Fibroblast of skin of abdomen (primary cell): ENCODE measurements at places on chromosomes 4 and X.

GRCh38 chrX:110683925-110684324, 111.7 kb downstream of the CHRDL1 start:
- DNase-seq: no peak

DNA sequence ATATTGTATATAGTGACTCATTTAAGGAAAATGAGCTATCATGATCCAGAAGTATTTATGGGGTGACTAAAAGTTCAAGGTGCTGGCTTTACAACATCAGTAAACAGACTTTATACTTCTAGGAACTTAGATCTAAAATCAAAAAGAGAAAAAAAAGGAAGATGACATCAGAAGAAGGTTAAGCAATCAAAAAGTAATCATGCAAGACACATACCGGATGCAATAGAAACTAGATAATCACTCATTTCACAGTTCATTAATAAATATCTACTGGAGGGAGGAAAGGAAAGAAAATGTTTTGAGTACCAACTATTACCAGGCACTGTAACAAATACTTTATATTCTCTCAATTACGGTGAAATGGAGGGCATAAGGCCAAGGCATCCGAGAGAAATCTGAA, 276.4 kb downstream of the SPRY1 start:
- DNase-seq: peak; percentile 30

- DNase-seq: no peak
Measured at GRCh38 chrX:34768290-34768689, 111.2 kb upstream of the TMEM47 start.

DNA sequence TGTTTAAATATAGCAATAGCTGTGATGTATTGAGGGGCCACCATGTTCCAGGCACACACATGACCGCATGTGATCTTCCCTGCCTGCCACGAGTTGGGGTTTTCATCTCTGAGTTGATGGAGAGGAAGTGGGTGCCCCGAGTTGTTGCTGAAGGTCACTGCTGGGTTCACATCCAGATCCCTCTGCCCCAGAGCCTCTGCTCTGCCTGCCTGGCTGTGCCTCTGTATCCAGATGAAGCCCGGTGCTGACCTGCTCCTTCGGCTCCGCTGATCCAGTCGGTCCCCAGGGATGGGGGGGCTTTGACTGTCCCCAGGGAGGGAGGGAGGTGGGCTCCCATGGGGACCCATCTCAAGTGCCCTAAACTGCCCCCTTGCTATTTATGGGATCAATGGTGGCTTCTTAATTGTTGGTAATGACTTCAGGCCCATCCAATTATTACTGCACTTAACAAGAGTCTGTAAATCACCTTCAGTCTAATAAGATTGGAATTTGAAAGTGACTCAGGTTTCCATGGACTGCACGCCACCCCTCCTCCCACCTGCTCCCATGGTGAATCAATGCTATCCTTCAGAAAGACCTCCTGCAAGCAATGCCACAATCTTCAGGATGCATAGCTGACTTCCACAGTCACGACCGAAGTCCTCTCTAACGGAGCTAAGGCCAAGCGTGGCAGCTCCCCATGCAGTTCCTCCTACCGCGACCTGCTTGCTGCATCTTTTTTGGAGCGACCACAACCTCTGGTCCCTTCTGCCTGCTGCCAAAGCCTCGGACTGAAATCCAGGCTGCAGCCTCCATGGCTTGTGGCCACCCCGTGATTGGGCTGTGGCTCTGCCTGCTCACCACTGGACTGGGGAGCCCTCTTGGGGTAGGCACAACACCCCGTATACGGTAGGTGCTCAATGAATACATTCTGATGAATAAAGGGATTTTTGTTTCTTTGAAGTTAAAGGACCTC, 73.1 kb downstream of the CPZ start:
- DNase-seq: peak; percentile 36

GRCh38 chr4:160233141-160233540, 1130.3 kb downstream of the RAPGEF2 start:
- DNase-seq: no peak

GRCh38 chrX:121161501-121161933, 114.1 kb downstream of the GLUD2 start:
- no peak for DNase-seq

DNA sequence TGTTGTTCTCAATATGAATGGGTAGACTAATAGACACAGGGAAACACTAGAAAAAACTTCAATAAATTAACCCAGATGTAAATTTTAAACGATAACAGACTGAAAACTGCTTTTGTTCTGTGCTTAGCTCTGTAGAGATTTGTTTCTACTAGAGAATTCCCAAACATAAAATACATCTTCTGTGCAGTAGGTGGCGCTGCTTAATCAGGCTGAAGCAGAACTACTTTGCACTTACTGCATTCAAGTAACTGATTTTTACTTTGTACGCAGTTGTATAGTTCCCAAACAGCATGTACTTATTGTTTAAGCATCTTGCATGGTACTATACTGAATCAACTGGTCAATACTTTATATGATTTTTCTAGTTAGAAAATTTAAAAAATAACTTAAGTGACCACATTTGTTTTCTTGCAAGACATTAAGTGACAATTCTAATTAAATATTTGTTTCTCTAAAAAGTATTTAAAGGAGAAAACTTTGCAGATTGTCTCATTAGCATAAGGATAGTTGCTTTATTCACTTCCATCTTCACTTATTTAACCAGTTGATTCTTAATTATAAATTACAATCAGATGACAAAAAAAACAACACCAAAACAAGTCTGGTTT, 490.6 kb downstream of the IL15 start:
- DNase-seq: peak; percentile 68

- no peak for DNase-seq
Measured at GRCh38 chr4:40827758-40828157, 78.0 kb downstream of the NSUN7 start.

- DNase-seq: no peak
Measured at GRCh38 chr4:136651932-136652331, 880.4 kb downstream of the PCDH18 start.

- no peak for DNase-seq
Measured at GRCh38 chr4:15873117-15873516, 65.4 kb downstream of the FGFBP1 start.

DNA sequence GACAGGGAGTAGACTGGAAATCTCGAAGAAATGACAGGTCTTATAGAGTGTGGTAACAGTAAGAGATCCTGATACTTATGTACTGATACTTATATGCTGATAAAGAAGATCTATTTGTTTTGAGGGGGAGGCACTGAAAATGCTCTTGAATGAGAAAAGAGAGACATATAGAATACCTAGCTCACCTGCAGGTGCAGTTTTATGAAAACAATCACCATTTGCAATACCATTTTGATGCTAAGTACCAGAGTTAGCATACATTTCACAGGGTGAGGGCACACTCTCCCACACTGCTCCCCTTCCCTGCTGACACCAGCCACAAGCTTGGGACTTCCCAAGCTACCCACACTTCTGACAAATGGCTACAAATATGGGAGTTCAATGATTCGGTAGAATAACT, 1490.1 kb upstream of the IGFBP7 start:
- no peak for DNase-seq

DNA sequence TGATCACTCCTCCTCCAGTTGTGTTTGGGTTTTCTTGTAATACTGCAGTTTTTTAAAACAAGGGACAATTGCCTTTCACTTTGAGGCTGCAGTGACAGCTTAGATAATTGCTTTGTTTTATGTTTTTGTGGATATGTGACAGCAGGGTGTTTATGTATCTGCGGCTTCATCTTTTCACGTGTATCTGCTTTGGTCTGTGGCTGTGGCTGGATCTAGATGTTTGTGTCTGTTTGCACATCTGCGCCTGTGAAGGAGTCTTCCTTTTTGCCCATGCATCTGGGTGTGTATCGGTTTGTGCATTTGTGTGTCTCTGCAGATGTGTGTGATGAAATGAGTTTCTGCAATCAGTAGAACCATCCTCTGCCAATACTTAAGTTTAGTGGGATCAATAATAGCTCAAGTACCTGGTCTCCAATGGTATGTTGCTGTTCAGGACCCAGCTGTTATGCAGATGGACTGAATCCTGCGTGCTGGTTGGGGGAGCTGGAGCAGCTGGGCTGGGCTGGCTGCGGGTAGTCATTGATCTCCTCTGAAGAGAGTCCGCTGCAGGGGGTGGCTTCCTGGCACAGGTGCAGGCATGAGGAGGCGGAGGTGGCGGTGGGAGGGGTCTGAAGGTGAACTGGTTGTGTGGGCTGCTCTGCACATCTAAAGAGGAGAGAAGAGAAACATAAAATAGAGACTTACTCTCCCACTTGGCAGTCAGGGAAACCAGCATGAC, 390.3 kb downstream of the SH2D1A start:
- DNase-seq: no peak

- DNase-seq: no peak
Measured at GRCh38 chrX:86066998-86067397, 19.6 kb upstream of the CHM start.

DNA sequence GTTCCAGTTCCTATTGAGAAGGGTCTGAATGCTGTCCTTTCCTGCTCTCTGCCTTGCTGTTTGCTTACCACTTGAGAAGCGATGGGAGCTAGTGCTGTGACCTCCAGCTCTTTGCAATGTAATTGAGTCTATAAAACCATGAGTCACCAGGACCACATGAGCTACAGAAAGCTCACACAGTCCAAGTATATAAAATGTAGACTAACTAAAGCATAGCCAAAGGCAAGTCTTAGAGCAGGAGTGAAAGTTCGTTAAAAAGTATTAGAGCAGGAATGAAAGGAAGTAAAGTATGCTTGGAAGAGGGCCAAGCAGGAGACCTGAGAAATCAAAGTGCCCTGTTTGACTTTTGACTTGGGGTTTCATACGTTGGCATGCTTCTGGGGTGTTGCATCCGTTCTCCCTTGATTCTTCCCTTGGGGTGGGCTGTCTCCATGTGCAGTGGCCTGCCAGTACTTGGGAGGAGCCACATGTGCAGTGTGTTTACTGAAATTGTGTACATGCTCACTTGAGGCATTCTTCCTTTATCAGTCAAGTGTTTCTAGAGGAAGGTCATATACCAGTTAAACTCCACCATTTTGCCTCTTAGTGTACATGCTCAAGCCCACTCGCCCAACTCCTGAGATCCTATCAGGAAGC, 71.3 kb upstream of the KIT start:
- DNase-seq: peak; percentile 58

- DNase-seq: peak; percentile 26
Measured at GRCh38 chrX:25144043-25144940, 128.5 kb upstream of the ARX start.

GRCh38 chr4:30720661-30721184, 554 bp downstream of the PCDH7 start:
- peak; percentile 52 for DNase-seq

- peak; percentile 71 for DNase-seq
Measured at GRCh38 chr4:55321707-55322264, 24.3 kb upstream of the SRD5A3 start.

DNA sequence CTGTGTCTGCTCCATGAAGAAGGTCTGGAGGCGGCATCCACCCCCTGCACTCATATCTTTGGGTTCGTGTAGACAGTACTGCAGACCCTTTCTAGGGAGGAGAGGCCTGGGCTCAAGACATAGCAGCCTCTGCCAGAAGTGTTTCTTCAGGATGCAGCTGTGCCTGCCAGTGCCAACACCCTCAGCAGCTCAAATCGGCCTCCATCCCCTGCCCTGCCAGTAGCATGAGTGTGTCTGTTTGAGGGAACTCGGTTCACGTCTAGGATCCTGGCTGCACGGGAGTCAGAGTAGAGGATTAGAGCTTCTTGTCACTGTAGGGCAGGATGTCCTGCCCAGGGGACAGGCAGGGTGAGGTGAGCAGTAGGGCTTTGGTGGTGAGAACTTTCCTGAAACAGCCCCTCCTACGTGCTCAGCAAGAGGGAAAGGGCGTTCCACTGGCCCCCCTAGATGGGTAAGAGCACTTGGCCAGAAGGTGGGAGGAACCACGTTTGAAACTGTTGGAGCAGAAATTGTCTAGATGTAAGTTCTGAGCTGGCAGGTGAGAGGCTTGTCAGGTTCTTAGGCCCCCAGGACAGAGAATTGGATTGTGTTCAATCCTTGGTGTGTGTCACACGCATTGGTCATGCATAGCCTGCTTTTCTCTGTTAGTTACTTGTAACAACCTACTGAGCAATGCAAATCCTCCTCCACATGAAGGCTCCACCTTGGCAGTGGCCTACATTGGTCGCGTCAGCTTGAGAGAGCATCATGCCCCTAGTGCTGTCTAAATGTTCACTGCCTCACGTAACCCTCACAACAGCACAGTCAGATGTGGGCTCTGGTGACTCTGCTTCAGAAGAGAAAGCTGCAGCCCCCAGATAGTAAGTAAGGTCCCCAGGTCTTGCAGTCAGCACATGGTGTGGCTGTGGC, 25.8 kb upstream of the FAM193A start:
- no peak for DNase-seq

DNA sequence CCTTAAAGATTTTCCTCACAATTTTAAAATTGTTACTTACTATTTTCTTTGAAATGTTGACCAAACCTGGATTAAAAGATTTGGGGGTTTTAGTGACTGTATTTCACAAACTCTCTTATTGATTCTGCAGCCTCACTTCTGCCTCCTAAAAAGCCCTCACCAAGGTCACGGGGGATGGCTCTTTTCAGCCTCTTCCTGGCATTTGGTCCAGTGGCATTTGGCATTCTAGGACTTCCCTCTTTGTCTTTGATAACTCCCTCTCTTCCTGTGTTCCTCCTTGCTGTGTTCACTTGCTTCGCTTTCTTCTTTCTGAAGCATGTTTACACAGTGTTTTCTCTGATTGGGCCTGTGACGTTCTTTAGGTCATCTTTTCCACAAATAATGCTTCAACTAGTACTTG, 21.5 kb downstream of the PKD2 start:
- no peak for DNase-seq

GRCh38 chr4:70577220-70577927, 14.7 kb upstream of the AMBN start:
- DNase-seq: no peak

- peak; percentile 64 for DNase-seq
Measured at GRCh38 chrX:28787206-28787605, 200.0 kb downstream of the IL1RAPL1 start.

DNA sequence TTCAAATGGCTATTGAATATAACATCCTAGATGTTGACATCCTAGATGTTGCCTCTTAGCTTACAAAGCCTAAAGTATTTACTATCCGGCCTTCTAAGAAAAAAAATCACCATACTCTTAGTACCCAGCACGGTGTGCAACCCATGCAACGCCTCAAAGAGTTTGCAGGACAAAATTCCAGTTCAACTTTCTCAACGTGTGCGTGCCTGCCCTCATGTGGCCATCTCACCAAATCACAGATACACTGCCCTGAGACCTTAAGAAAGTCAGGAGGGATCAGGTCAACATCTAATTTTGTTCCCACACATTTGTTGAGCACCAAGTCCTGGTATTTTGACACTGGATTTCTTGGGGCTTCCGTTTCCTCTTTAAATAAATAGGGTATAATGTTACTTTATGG, 68.3 kb downstream of the CRMP1 start:
- DNase-seq: peak; percentile 34

DNA sequence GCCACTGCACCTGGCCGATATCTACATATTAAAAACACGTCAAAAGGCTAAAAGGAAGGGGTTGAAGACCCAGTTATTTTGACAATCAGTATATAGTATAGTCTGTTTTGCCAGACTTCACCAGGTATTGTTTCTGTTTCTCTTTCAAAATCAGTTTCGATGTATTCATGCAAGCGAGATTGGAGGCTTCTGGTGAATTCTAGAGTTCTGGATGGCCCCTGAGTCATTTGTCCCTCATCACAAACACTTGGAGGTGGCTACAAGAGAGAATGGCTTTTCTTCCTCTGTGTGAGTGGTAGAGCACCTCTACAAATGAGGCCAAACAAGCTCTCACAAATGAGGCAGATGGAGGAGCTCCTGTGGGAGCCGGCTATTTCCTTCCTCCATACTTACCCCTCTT, 68.6 kb upstream of the ADGRG2 start:
- DNase-seq: no peak
